ENCODE measurements at places on chromosomes 2 and 18.

DNA sequence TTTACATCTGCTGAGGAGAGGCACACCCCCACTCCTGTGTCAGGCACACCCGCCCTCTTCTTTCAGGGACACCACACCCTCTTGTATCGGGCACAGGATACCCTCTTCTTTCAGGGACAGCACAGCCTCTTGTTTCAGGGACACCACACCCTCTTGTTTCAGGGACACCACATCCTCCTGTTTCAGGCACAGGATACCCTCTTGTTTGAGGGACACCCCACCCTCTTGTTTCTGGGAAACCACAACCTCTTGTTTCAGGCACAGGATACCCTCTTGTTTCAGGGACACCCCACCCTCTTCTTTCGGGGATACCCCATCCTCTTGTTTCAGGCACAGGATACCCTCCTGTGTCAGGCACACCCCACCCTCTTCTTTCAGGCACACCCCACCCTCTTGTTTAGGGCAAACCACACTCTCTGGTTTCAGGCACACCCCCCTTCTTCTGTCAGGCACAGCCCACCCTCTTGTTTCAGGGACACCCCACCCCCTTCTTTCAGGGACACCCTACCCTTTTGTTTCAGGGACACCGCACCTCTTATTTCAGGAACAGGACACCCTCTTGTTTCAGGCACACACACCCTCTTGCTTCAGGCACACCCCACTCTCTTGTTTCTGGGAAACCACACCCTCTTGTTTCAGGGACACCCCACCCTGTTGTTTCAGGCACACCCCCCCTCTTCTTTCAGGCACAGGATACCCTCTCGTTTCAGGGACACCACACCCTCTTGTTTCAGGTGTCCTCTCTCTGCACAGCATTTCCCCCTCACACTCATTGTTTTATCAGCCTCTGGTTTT is 96.2 kb downstream of the TPO start:
- no peaks in the 10 kb centered on the region for H3K36me3 ChIP-seq
- DNase-seq, result peak; percentile 67
- no peak overlapping the region for H3K4me3 ChIP-seq
- peaks cover 8% of the 10 kb centered on the region for H3K4me1 ChIP-seq
- peak overlapping the region; percentile 85 for H3K27ac ChIP-seq
- H3K27me3 ChIP-seq, result peaks cover 8% of the 10 kb centered on the region

GRCh38 chr2:68386365-68386764 is 21.3 kb downstream of the PLEK start:
- H3K4me1 ChIP-seq, result peaks cover 2% of the 10 kb centered on the region
- no peaks in the 10 kb centered on the region for H3K36me3 ChIP-seq
- no peak overlapping the region for H3K4me3 ChIP-seq
- no peak for DNase-seq

- H3K27ac ChIP-seq, result peak within 1 kb of the TSS; percentile 75
- no peaks in the 10 kb centered on the region for H3K36me3 ChIP-seq
- H3K4me1 ChIP-seq, result peaks cover 25% of the 10 kb centered on the region
- H3K4me3 ChIP-seq, result peak within 1 kb of the TSS; percentile 69
- no peaks in the 10 kb centered on the region for H3K27me3 ChIP-seq
- DNase-seq, result no peak
These were observed at the start of gene B4GALT6 for GRCh38 chr18:31684279-31685096. Gene B4GALT6, minus strand, starts transcription at chr18:31684581. Its CDS starts 155 bp downstream, at chr18:31684426.

DNA sequence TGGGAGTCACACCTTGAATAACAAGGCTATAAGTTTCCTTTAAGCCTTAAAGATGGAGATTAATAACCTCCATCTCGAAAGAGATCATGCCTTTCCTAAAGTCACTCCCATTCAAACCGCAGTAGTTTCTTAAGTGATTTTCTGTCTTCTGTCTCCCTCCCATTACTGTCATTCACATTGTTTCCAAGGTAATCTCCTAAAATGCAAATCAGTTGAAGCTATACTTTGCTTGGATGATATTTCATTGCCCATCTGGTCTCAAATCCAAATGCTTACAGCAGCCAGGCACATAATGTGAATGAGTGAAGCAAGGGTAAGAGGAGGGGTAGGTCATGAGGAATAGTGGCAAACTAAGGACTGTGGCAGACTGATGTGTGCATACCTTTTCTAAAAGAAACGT is 116.4 kb downstream of the CCDC141 start:
- no peak overlapping the region for H3K4me3 ChIP-seq
- no peak overlapping the region for H3K27ac ChIP-seq
- H3K4me1 ChIP-seq, result no peaks in the 10 kb centered on the region
- no peaks in the 10 kb centered on the region for H3K27me3 ChIP-seq
- no peaks in the 10 kb centered on the region for H3K36me3 ChIP-seq

GRCh38 chr2:15688924-15689568 is 97.4 kb downstream of the DDX1 start:
- H3K36me3 ChIP-seq, result no peaks in the 10 kb centered on the region
- H3K27me3 ChIP-seq, result peaks cover 2% of the 10 kb centered on the region
- no peak overlapping the region for H3K27ac ChIP-seq
- no peaks in the 10 kb centered on the region for H3K4me1 ChIP-seq
- no peak overlapping the region for H3K4me3 ChIP-seq
- no peak for DNase-seq

GRCh38 chr2:110802208-110802932 is 70.0 kb downstream of the ACOXL start:
- H3K36me3 ChIP-seq, result no peaks in the 10 kb centered on the region
- no peak overlapping the region for H3K27ac ChIP-seq
- H3K4me1 ChIP-seq, result peaks cover 3% of the 10 kb centered on the region
- DNase-seq, result no peak
- peaks cover 23% of the 10 kb centered on the region for H3K27me3 ChIP-seq
- H3K4me3 ChIP-seq, result no peak overlapping the region

- H3K36me3 ChIP-seq, result no peaks in the 10 kb centered on the region
- H3K4me3 ChIP-seq, result no peak overlapping the region
- H3K27ac ChIP-seq, result no peak overlapping the region
- no peak for DNase-seq
These were observed 299.5 kb upstream of the LYPD1 start for GRCh38 chr2:132969371-132969985.
